Common myeloid progenitor, CD34-positive (primary cell): ENCODE measurements at places on chromosomes 7 and 10.
A peak's percentile ranks its signal among the peaks of the same experiment; 100 is the strongest.

- DNase-seq, result peak; percentile 32
Measured at GRCh38 chr10:101545898-101546297, 42.2 kb downstream of the POLL start.

- no peak for DNase-seq
Measured at GRCh38 chr7:12805957-12806356, 118.5 kb downstream of the ARL4A start.

DNA sequence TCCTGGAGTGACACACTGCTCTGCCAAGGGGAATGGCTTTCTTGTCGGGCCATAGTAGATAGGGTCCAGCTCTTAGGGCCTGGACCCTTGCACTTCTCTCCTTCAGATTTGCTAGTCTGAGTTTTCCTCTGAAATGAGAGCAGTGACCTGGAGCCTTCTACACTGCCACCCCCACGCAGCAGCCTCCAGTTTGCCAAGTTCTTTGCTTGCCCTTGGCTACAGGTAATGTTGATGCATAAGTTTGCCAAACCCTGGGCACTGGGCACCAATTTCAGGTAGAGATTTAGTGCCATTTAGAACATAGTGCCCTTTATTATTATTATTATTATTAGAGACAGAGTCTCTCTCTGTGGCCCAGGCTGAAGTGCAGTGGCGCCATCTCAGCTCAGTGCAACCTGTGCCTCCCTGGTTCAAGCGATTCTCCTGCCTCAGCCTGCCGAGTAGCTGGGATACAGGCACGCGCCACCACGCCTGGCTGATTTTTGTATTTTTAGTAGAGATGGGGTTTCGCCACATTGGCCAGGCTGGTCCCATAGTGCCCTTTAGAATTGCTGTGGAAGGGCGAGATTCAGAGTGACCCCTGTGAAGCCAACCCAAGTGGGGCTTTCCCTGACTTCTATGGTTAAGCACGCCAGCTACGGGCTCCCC is 14.5 kb downstream of the EEPD1 start:
- no peak for DNase-seq

DNA sequence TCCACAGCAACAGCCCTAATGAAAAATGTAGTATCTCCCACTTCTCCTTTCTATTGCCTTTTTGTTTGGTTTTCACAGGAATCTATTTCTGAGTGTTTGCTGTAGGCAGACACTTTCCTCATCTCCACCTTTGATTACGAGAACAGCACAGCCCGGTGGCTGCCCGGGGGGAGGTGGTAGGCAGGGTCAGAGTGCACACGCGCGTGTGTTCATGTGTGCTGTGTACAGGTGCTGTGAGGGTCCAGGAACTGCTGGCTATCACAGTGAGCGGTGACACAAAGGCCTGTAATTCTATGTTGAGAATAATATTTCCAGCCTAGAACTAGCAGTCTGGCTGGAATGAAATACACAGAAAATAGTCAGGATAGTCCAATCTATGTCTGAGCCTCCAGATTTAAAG is 212.8 kb downstream of the ADARB2 start:
- no peak for DNase-seq

DNA sequence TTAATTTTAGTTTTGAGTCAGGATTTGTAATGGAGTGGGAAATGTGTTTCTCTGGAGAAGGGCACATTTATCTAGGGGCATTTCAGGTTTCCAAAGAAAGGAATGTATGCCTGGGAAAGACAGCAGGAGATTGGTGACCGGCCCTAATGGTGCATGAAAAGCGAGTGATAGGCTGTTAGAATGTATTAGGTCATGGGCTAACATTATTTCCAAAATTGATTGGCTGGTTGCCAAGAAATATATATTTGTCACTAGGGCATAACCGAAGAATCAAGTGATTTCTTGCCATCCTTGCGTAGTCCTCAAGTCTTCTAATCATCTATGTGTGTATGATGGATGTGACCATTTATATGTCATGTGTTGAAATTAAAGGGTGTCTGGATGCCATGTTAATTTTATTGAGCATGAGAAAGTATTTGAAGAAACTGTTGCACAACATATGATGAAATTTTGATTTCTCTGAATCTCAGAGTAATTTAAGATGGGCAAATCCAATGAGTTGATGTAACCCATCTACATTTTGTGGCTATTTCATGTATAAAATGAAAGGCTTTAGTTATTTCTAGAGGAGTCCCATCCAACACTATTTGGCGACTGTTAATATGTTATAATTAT is 248.4 kb downstream of the BMPER start:
- DNase-seq, result no peak

DNA sequence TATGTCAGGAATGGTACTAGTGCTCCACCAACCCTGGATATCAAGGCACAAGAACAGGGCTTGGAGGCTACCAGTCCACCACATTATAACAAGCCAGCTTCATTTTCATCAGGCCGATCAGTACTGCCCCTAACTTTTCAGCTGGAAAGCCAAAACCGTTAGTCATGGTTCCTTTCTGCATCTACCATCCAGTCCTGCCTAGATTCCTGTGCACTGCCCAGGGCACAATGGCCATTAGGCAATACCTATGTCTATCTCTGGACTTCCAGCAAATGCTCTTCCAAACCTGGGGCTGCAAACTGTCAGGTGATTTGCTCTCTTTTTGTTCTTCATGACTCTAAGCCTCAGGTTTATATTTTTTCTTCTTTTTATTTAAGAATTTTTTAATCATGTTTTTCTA is 937.7 kb downstream of the SORCS1 start:
- no peak for DNase-seq

DNA sequence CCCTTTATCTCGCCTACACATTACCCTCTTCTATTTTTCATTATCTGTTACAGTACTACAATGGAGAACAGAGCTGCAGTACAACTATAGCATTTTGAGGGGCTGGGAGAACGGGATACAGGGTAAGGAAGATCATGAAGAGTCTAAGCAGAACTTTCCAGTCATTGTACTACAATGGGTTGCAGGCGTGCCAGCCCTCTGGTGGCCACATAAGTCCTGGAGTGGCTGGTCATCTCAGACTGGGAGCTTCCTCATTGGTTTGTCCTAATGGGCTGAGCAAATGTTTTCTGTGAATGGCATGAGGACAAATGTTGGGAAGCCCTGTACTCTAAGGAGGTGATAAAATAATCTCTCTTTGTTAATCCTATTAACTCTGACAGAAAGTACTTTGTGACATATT is 33.0 kb downstream of the TMEM106B start:
- DNase-seq, result no peak

DNA sequence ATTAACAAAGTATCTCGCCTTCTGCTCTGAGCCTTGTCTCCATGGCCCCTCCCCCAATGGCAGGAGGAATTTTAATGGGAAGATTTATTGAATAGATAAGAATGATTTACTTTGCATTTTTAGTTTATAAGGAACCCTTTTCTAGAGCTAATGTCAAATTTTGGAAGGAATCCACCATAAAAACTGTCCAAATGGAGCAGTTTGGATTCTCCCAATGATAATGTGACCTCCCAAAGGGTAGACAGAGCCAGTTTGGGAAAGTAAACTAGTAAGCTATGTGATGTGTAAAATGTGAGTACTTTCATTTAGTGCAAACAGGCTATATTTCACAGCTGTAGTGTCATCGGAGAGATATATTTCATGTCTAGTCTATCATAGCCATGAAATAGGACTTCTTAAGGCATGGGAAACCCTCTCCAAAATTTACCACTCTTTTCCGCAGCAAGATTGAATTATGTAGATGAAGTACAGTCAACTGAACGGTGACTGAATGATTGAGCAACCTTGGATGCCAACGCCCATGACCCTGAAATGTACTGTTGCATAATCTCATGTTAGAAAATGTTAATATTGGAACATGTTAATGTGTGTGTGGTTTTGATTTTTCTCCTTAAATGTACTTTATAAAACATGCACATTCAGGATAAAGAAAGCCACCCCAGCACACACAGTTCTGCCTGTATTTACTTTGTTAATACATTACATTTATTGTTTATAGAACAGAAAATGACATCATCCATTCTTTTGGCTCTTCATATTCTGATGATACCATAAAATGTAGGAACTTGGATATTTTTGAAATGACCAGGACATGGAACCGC is 140.6 kb downstream of the NRP1 start:
- DNase-seq, result no peak

DNA sequence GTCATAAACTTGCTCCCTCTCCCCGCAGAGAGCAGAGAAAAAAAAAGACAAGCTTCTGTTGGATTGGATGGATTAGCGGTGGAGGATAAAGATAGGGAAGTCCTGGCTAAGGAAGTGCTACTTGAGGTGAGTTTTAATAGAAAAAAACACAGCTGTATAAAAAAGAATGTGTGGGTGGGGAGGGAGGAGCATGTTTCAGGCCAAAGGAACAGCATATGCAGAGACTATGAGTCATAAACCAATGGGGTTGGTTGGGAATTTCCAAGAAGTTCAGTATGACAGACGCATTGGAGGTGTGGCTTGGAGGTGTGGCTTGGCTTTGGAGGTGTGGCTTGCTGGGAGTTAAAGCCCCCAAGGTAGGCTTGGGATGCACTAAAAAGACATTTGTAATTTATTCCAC is 103.0 kb upstream of the LSM8 start:
- peak; percentile 14 for DNase-seq

GRCh38 chr7:44291066-44291732 is 34.2 kb downstream of the CAMK2B start:
- DNase-seq, result peak; percentile 79

GRCh38 chr7:132932296-132933071 is 149.4 kb downstream of the CHCHD3 start:
- no peak for DNase-seq
